ENCODE measurements at places on chromosomes 7 and 10.

DNA sequence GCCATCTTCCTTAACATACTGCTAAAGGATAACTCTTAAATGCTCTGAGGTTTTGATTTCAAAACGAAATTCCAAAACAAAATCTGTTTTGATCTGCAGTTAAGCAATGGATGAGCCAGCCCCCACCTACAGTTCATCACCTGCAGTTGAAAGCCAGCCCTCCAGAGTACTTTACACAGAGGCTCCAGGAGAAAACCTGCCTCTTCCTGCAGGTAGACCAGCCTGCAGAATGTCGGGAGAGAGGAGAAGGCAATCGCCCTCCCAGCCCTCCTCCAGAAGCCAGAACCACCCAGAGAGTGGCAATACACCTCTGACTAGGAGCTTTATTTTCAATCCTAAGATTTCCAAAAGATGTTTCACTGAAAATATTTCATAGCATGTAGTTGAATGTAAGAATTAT lies 798.1 kb downstream of the GATA3 start:
- DNase-seq: no peak

- DNase-seq: no peak
Observed at GRCh38 chr7:150621376-150621775, 10.8 kb downstream of the GIMAP6 start.

GRCh38 chr10:18665815-18666558 lies 6.8 kb downstream of the ARL5B start:
- no peak for DNase-seq

GRCh38 chr7:137798073-137798763 lies 48.6 kb downstream of the DGKI start:
- DNase-seq: no peak

DNA sequence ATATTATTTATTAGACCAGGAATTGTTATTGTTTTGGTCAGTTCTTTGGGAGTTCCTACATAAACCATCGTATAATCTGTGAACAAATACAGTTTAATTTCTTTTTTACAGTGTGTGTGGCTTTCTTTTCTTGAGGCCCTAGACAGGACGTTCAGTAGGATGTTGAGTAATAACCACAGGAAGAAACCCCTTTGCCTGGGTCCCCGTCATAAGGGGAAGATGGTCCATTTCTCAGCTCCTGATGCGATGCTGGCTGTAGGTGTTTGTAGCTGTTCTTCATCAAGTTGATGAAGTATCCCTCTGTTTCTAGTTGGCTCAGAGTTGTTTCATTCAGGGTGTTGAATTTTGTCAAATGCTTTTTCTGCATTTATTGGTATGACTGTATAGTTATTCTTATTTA lies 219.7 kb upstream of the ADARB2 start:
- no peak for DNase-seq

DNA sequence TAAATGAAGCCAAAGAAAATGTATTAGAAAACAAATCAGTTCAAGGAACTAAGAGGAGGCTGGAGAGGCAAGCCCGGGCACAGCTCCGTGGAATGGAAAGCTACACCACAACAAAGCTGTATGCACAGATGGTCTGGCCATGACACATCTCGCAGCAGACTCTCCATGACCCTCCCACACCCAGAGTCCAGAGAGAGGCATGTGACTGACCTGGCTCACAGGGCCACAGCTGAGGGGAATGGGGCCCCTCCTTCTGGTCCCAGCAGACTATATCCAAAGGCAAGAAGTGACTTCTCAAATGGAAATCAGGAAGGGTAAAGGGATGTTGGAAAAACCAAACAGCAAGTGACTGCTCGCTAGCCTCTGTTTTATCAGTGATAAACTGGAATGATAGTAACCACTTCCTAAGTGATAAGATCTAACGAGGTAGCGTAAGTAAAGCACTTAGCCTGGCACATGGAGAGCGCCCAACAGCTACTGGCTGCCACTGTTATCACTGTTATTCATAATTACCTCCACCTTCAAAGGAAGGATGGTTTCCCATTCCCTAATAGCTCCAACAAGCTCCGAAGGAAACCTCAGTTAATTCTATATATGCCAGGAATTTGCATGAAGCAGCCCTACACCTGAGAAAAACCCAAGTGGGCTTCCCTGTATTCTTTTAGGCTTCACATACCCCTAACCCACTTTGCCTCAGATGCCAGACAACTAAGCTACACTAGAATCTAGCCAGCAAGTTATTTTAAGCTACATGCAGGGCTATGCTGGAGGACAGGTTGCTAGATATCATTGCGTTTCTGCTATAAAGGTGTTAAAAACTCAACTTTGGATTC lies 8.4 kb downstream of the OSBPL3 start:
- peak; percentile 56 for DNase-seq

DNA sequence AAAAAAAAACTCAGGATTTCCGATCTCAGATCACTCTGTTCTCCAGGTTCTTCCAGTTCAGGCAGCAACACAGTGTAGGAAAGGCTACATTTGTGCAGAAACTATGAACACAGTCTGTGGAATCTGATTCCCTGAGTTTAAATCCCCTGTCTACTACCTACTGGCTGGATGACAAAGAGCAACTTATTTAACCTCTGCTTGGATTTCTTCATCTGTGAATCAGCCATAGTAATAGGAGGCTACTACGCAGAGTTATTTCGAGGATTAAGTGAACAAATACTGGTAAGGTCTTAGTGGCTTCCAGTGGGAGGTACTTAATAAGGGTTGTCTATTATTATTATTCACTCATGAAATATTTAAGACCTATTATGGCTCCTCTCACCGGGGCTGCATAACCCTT lies 44.3 kb upstream of the PDCD4 start:
- peak; percentile 56 for DNase-seq

GRCh38 chr7:48411619-48412018 lies 240.4 kb downstream of the ABCA13 start:
- DNase-seq: no peak

All from fibroblast of skin of right quadriceps (primary cell).